ENCODE measurements at places on chromosomes 3 and 15.

DNA sequence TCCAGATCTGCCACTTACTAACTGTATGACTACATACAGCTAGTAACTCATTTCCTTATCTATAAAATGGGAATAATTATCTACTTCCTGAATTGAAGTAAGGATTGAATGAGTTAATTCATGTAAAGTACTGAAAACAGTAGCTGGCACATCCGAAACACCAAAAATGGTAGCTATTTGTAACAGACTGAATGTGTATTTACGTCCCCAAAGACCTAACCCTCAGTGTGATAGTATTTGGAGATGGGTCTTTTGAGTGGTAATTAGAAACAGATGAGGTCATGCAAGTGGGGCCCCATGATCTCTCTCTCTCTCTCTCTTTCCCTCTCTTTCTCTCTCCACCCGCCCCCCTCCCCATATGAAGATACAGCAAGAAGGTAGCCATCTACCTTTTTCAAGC lies 146.2 kb downstream of the PLCH1 start:
- DNase-seq = no peak

DNA sequence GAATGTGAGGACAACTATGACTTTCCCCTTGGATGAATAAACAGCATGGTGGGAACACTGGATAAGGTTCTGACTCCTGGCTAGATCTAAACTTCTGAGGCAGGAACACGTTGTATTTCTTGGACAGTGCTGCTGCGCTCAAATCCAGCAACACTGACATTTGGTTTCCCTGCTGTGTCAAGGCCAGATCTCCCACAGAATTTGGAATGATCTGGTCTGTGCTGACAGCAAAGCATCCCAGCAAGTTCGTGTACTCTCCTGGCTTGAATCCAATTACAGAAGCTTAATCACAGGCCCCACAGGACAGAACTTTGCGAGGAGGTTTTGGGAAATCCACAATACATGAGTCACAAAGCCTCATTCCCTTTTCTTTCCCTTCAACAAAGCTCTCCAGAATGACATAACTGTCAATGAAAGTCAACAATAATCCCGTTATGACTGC lies 92.5 kb downstream of the ADAMTS9 start:
- peak; percentile 95 for DNase-seq

- no peak for DNase-seq
Observed at GRCh38 chr3:186105543-186105942, 3.3 kb downstream of the ETV5 start.

DNA sequence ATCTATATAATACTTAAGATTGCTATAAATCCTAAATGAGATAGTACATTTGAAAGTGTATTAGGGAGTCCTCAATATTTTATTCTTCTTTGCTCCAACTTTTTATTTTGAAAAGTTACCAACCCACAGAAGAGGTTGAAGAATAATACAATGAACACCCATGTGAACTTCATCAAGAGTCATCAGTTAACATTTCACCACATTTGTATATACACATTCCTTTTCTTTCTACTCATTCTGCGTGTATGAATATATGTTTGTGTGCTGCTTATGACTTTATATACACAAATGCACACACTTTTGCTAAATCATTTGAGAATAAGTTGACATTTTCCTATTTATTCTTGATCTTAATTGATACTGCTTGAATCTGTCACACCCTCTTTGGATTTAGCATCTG lies 193.3 kb upstream of the CGNL1 start:
- DNase-seq = no peak

DNA sequence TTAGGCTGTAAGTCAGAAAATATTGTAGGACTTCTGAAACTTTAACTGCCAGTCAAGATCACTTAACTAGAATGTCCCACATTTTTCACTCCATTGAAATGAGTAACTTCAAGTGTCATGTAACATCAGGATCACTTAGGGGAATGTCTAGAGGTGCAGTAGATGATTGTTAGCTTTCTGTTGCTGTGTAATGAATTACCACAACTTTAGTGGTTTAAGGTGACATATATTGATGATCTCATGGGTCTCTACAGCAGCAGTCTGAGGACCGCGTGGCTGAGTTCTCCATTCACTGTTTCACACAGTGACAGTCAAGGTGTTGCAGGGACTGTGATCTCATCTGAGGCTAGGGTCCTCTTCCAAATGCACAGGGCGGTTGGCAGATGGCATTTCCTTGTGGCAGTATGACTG lies 82.7 kb downstream of the SLC25A26 start:
- DNase-seq = no peak

DNA sequence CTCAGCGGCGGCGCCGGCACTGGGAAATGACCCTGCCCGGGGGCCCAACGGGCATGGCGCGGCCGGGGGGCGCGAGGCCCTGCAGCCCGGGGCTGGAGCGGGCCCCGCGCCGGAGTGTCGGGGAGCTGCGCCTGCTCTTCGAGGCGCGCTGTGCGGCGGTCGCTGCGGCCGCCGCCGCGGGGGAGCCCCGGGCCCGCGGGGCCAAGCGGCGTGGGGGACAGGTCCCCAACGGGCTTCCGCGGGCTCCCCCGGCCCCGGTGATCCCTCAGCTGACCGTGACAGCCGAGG lies 172 bp downstream of the ITPKA start:
- DNase-seq = no peak

DNA sequence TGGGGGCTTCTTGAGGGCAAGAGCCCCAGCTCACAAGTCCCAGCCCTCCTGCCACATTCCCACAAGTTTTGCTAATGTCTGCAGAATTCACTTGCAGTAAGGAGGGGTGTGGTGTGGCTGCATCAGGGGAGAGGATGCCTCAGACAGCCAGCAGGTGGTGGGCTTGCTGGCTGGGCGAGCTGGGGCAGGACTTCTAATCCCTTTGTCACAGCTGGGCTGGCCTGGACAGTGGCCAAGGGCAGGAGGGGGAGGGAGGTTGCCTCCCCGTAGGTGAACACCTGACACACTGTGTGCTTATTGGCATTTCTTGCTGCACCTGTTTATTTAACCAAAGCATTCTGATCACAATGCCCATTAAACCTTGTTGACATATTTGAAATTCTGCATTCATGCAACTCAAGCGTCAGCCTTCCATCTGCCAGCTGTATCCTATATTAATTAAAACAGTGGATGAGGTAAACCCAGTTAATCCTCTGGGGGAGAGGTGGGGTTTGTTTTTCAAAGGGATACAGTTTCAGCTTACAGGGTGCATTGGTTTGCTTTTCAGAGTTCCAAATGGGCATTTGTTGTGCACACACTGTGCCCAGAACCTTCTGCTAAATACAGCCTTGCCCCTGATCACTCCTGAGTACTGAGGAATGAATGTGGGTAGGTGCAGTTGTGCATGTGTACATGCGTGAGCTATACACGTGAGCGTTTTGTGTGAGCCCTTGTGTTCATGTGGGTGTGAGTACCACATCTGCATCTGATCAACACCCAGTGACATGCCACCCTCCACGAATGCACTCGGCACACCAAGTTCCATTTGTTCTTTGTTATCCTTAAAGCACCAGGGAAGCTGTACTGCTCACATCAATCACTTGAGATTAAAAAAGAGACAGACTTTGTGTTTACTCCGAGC lies 268.7 kb downstream of the XXYLT1 start:
- peak; percentile 6 for DNase-seq

DNA sequence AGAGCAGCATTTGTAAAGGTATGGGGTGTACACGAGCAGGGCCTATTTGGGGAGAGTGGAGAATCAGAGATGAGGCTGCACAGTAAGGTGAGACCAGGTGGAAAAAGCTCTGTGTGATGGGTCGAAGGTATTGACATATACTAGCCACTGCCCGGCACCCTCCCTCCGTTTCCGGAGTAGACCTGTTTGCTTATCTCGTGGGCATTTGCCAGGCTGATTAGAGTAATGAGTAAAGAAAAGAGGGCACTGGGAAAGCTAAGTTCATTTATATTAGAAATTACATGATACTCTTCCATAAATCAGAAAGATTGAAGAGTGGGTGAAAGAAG lies 46.2 kb upstream of the ATG7 start:
- no peak for DNase-seq

- DNase-seq = peak; percentile 74
Observed at GRCh38 chr15:71469413-71469812, 340.9 kb upstream of the NR2E3 start.

GRCh38 chr3:123623346-123623880 lies 38.6 kb upstream of the HACD2 start:
- no peak for DNase-seq

DNA sequence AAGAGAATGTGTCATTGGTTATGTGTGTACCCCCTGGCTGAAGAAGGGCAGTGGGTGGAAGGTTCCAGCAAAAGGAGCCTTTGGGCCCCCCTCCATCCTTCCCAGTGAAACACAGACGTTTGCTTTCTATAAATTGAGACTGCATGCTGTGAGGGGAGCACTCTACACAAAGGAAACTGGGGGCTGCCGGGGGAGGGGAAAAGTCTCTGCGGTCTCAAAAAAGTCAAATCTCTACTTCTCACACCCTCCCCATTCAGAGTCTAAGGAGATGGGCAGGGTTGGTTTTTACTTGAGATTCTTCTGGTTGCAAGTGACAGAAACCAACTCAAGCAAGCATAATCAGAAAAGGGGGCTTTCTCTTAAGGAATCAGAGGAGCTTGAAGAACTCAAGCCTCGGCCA lies 50.1 kb upstream of the TLE3 start:
- DNase-seq = no peak

- no peak for DNase-seq
Observed at GRCh38 chr3:80543154-80543553, 775.4 kb upstream of the ROBO1 start.

DNA sequence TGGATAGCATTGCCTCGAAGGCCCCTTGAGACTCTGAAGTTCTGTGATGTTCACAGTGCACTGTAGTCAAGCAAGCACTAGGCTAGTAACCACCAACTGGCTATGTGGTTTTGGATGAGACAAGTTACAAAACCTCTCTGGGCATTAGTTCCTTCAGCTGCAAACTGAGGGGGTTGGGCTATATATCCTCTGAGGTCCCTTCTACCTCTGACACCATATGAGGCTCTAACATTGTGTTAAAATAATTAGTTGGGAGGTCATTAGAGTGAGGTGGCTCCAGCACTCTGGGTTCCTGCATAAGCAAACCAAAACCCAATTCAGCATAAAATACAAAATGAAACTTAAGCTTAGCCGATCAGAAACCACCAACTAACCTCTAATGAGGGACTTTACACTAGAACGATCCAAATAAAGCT lies 209.5 kb upstream of the LRRN1 start:
- no peak for DNase-seq

DNA sequence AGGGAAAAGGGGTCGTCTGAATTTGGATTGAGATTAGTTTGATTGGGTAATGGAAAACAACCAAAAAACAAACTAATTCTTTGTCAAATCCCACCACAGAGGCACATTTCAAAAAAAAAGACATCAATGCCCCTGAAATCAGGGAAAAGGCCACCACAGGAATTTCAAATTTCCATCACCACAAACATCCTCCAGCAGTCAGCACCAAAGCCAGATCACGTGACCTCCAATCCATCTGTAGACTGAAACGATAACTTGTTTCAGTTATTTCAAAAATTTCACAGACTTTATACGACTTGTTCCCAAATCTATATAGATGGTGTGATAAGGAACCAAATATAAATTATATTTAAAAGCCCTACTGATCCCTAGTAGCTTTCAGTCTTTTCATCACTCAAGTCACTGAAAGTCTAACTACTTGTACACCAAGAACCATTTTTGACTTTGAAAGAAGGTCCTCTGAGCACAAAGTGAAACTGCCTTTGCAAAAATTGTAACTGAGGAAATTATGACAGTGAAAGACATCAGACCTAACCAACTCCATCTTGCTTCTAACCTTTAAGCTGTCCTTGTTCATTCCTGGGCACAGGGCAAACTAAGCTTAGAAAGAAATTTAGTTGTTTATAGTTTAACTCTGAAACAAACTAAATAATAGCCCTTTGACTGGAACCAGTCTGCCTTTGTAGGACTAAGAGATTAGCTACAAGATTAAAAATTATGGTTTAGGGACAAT lies 48.1 kb upstream of the PLCL2 start:
- DNase-seq = no peak

DNA sequence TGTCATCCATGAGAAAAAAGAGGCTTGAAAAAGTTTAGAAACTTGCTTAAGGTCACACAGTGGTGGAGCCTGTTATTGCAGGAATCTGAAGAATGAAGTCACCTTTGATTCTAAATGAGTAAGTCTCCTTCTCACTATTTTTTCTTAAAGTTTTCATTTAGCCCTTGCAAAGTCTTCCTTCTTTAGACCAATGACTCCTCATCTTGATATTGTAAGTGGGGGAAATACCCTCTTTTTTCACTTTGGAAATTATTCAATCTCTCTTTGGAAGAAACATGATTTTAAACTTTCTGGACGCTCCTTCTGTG lies 787 bp upstream of the SLMAP start:
- no peak for DNase-seq

Measured in fibroblast of skin of left quadriceps (primary cell).